ENCODE measurements at places on chromosomes 5 and 9. TPM values are rescaled to one million over a fixed set of nuclear protein-coding genes. Genes with fewer than 3 reads are reported as not detected.

Gene C5orf52
- total RNA-seq = not detected

Gene CDC20B
- not detected for total RNA-seq

Gene PDE6A
- not detected for total RNA-seq

DNA sequence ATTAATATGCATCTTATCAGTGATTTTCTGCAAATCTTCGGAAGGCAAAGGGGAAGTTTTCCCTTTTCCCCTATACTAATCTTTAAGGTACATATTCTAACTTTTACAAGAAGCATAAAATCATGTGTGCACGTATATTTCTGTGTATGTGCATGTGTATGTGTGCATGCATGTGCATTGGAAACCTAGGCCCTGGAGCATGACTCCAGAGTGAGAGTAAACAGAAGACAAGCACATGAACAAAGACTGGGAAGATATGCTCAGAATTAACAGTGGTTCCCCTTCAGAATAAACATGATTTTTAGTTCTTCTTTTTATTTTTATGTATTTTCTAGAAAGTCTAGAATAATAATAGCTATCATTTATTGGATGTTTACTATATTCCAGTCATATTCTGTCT, 10.9 kb upstream of the SELENOP start:
- DNase-seq = no peak

DNA sequence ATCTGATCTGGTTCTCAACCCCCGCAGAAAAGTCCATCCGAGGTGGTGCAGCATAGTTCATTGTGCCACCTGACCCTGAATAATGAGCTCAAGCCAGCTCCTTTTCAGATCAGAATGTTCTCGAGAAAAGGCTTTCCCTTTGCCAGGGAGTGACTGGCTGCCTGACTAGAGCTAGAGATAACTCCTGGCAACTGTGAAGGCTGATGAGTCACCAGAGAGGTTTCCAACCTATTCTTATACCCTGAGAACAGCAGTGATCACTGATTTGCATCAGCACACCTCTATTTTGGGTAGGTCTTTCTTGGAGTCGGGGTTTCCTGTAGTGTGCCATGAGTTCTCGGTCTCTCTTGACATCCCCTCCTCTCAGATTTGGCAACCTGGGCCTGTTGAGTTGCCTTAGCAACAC, 127.9 kb downstream of the PIK3R1 start:
- peak; percentile 96 for DNase-seq

GRCh38 chr9:86644675-86645034, 290.4 kb upstream of the TUT7 start:
- DNase-seq = no peak

Data from epithelial cell of proximal tubule (primary cell).